Mesenteric fat pad (tissue), 1 donor: ENCODE measurements at places on chromosomes 12 and 14.

DNA sequence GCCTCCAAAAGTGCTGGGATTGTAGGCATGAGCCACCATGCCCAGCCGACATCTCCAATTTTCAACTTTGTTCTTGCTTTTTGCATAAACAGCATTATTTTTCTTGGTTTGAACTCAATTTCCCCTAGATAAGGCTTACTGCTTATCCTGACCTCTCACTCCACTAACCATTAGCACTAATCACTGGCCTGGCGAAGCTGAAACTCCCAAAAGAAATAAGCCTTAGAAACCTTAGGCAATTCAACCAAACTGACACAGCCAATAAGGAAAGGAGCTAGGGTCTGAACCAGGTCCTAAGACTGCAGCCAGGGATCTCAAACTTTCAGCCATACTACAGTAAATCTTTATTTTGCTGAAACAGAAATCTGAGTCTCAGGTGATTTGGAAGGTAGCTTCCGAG is 448.0 kb downstream of the RMST start:
- no peak for DNase-seq

- DNase-seq, result no peak
Observed at GRCh38 chr12:66648033-66648735, 30.7 kb downstream of the GRIP1 start.

- DNase-seq, result no peak
Observed at GRCh38 chr12:47079981-47080724, 394 bp upstream of the AMIGO2 start.

DNA sequence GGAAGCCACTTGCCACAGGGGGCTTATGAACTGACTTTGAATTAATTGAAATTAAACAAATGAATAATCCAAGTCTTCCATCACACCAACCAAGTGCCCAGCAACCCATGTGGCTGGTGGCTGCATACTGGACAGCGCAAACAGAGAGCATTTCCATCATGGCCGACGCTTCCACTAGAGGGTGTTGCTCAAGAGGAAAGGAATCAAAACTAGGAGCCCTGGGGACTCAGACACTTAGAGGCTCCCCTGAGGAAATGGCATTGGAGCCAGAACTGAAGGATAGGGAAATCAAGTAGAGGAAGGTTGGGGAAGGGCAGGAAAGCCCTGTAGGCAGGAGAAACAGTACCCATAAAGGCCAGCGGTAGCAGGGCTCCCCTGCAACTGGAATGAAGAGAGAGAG is 50.6 kb upstream of the NUAK1 start:
- no peak for DNase-seq

DNA sequence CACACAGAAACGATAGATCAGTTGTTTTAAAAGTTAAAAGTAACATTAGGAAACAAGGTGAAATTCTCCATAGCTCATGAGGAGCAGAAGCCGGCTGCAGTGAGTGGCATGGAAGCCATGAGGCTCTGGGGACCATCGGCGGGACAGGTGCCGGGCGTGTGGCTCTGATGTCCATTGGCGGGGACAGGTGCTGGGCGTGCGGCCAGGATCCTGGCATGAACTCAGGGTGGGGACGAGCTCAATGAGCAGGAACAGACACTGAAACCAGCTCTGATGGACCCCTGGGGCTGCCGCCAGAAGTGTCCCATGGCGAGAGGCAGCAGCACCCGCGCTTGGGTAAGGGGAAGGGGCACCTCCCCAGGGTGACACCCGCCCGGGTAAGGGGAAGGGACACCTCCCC is 75.1 kb downstream of the NOC4L start:
- DNase-seq, result no peak

DNA sequence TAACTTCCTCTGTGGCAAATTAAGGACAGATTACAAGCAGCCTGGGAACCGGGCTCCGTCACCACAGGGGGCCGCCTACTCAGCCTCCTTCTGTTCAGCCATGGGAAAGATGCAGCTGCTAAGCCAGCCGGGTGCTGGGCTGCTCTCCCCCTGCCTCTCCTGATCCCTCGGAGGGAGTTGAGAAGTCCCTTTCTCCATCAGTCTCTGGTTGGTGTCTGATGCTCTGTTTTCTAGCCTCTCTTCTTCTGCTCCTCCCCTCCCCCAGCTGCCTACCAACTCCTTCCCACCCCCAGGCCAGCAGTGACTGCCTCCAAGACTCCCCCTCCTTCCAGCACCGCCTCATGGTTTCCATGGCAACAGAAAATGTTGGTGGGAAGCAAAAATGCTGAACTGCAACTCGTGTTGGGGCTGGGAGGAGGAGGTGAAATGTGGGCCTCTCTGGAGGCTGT is 486.7 kb downstream of the APAF1 start:
- no peak for DNase-seq

- no peak for DNase-seq
Observed at GRCh38 chr12:112258926-112259325, 123.3 kb downstream of the HECTD4 start.

- DNase-seq, result no peak
Observed at GRCh38 chr12:5688226-5688625, 256.3 kb downstream of the NTF3 start.

DNA sequence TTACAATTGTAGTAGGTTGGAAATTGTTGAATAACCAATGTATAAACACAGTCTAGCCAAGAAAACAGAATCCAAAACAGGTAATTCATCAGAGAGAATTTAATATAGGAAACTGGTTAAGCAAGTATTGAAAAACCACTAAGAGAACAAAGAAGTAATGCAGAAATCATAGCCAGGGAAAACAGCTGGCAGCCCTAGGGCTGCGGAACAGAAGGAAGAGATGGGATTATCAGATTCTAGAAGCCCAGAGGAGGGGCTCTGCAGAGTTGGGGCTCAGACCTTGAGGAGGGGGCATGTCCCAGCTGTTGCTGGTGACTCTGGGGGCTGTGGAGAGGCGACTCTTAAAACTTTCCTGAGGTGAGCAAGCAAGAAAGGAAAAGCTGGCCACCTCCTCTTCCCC is 49.4 kb downstream of the CD9 start:
- no peak for DNase-seq
